Stimulated activated CD4-positive, alpha-beta T cell treated with anti-CD3 and anti-CD28 coated beads, Interleukin-12 subunit alpha, Interleukin-12 subunit beta, amount 100 ng/mL, for 4 hours (primary cell): ENCODE measurements at places on chromosomes 2 and 18.

DNA sequence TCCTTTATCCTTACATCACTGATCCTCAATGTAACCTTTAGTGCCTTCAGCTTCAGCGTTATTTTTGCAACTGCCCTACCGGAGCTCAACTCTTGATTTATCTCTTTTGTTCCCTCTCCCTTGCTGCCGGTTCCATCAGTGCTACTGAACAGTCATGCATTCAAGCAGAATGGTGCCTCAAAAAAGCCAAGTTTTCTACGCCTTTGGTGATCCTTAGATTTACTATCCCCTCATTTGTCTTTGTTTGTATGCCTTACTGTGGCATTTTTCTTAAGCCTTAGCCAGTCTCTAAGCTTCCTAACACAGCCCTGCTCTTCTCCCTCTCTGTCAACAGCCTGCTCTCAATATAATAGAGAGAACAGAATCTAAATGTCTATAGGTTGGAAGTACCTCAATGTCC lies 847.7 kb downstream of the CPS1 start:
- DNase-seq = no peak

DNA sequence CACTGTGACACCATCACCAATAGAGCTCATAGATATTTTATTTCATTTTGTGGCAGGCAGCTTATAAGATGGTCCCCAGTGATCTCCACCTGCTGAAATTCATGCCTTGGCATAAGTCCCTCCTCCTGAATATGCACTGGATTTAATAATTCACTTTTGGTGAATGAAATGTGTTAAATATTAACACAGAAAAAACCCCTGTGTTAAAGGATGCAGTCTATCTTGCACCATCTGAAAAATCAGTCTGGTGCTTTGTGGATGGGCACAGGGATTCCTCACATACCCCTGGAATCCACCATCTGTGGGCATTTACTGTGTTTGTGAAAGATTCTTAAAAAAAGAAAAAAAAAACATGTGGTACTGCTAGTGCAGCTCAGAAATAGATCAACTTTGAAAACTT lies 26.1 kb upstream of the WIPF1 start:
- no peak for DNase-seq

- peak; percentile 42 for DNase-seq
Measured at GRCh38 chr2:176001281-176001915, 669 bp downstream of the LNPK start.

DNA sequence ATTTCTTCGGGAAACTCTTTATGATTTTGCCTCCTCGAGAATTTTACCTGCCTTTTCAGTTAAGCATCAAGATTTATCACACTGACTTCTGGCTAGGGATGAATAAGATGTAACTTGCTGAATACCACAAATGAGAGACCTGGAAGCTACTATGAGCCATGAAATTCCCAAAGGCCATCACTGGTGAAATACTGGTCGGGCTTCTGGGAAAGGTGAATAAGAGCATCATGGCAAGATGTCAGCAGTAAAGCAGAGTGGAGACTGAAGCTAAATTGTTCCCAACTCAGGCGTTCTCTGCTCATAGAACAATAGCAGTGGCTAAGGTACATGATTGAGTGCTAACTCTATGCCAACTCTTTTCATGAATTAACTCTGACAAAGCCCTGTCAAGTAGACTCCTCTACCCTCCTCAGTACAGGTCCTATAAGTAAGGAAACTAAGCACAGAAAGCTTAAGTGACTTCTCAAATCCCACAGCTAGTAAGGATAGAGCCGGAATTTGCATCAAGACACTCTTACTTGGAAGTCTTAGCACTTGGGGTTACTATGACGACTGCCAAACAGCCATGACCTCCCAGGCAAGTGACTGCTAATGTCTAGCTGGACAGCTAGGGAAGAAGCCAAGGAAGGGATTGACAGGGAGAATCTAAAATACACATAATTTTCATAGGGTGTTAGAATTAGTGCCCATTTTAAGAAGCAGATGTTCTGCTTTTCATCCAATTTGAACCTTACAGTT lies 22.7 kb upstream of the DSC3 start:
- no peak for DNase-seq

DNA sequence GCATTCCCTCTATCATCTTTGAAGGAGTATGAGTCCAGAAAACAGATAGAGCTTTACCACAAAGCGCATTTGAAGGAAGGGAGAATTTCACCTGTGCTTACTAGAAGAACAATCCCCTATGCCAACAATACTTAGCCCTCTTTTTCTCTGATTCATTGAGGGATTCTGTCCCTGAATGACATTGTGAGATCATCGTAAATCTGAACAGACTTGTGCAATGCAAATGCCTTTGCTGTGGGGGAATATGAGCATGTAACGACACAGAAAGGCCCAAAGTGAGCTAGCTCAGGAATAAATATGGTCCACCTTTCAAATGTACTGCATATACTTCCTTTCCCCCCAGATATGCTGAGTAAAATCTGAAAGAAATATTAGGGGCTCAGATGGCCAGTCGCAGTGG lies 67.6 kb downstream of the SCN1A start:
- DNase-seq = no peak

DNA sequence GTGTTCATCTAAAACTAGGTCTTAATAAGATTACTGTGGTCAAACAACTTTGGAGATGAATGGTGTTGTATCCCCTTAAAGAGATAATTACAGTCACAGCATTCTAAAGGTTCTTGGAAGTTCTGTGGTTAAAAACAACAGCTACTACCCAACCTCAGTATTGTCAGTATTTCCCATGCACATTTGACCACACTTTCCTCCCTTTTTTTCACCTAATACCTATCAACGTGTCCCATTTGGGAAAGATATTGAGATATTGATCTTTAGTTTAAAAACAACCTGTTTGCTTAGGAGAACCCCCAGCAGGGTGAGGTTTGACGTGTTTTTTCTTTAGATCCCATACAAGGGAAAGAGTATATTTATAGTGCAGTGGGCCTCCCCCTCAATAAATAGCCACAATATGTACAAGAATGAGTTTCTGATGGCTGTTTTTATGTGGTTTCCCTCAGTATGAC lies 65.6 kb downstream of the WDR7 start:
- no peak for DNase-seq

DNA sequence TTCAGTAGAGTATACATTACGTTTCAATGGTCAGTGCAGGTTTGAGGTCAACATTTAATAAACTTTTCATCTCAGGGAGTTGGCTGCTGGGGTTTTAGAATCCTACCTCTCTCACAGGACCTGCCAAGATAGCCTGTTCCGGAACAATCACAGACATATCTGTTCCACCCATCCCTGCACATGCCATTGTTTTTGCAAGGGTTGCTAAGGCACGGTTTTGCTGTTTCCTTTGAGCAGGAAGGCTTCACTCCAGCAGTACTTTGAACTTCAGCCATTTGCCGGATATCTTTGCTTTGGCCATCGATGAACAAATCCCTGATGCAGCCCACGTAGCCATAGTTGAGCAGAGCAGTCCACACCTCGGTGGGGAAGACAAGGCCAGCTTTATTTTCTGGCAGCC lies 493.8 kb downstream of the NRXN1 start:
- no peak for DNase-seq

- no peak for DNase-seq
Measured at GRCh38 chr2:18242716-18243115, 317.7 kb downstream of the RDH14 start.

DNA sequence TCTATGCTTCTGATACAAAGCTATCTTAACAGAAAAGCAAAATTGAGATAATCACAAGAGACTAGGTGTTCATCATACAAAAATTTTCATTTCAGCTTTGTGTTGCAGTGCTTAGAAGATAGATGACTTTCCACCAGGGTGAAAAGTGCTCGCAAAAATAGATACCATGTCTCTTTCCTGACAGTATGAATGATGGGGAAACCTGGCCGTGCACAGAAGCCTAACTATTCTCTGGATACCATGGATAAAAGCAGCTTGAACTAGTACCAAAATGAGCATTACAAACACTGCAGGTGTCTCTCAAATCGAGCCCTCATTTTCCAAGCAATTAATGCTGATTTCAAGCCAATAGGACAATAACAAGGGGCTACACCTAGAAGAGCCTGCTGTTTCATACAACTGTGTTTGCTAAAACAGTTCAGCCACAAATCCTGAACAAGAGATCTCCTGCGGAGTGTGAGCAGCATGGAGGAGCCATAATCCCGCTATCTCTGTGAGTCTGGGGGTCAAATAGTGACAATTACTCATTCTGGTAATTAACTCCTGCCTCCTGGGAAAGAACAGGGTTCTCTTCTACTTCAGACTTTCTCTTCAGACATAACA lies 507.6 kb downstream of the PID1 start:
- DNase-seq = no peak

- no peak for DNase-seq
Measured at GRCh38 chr2:239736358-239737143, 288.6 kb downstream of the NDUFA10 start.

GRCh38 chr2:124079045-124079444 lies 54.0 kb downstream of the CNTNAP5 start:
- DNase-seq = no peak

- DNase-seq = no peak
Measured at GRCh38 chr18:35753306-35753910, 171.9 kb downstream of the GALNT1 start.

- no peak for DNase-seq
Measured at GRCh38 chr2:152240559-152241231, 65.1 kb upstream of the STAM2 start.

- no peak for DNase-seq
Measured at GRCh38 chr2:180905002-180905401, 75.4 kb upstream of the UBE2E3 start.

DNA sequence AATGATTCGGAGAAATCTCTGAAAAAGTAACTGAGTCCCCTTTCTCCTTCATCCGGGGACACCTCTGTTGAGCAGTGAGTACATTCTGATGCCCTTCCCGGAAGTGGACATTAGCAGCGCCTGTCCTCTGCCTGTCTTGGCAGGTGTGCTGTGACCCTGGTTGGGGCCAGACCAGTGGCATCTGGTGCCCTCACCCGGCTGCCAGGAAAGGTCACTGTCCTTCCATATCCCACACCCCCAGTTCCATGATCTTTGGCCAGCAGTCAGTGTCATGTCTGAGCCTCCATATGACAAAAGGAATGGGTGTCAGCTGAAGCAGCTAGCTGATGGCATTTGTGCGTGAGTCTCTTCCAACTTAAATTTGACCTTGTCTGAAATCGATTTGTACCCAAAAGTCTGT lies 128.1 kb downstream of the NCK2 start:
- DNase-seq = no peak

- no peak for DNase-seq
Measured at GRCh38 chr18:6561862-6562291, 147.2 kb upstream of the L3MBTL4 start.

GRCh38 chr2:86056590-86057331 lies 48.9 kb downstream of the POLR1A start:
- no peak for DNase-seq

GRCh38 chr2:179051250-179051649 lies 1.3 kb upstream of the CCDC141 start:
- DNase-seq = no peak

- DNase-seq = no peak
Measured at GRCh38 chr18:65146482-65147021, 604.3 kb upstream of the CDH7 start.

DNA sequence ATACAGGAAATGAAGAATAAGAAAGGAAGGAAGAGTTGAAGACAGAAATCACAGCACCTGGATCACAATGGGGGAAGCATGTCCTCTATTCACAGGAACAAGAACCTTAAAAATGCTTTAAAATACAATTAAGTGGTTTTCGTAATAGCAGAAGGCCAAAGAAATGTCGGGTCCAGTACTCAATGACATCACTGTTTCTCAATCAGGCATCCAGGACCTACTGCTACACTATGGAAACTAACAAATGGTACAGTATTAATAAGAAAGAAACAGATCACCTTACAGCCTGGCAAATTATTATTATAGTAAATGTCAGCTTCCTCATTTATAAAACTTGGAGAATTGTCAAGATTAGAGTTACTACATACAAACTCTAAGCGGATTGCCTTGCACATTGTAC lies 15.8 kb downstream of the HNRNPLL start:
- DNase-seq = no peak

GRCh38 chr2:25188405-25188804 lies 20.0 kb upstream of the POMC start:
- DNase-seq = no peak

- DNase-seq = no peak
Measured at GRCh38 chr2:15751477-15751876, 159.8 kb downstream of the DDX1 start.

DNA sequence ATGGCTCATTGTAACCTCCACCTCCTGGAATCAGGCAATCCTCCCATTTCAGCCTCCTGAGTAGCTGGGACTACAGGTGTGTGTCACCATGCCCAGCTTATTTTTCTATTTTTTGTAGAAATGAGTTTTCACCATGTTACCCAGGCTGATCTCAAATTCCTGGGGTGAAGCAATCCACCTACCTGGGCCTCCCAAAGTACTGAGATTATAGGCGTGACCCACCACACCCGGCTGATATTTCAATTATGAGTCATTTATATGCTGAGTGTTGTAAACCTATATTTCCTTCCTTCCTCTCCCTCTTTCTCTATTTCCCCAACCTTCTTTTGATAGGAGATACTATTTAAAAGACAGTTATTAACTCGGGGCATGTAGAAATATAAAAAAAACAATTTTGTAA lies 469.6 kb upstream of the ID2 start:
- no peak for DNase-seq

- DNase-seq = no peak
Measured at GRCh38 chr2:223918671-223919134, 26.4 kb downstream of the WDFY1 start.

GRCh38 chr2:197054437-197054836 lies 127.9 kb upstream of the PGAP1 start:
- no peak for DNase-seq

DNA sequence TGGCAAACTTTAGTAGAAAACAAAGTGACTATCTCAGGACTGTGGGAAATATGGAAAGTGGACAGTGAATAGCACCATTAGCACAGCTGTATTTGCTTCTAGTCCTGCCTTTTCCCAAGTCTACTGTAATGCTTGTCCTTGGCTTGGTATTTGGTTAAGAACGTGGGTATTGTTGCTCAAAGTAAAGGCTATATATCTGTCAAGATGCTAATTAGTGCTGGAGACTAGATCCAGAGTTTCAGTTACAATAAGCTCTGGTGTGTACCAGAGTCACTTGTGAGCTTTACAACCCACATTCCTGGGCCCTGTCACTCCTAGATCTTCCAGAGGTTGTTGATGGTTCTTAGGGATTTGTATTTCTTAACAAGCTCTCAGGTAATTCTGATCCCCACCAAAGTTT lies 313.6 kb downstream of the SLC8A1 start:
- no peak for DNase-seq

GRCh38 chr2:238589591-238590460 lies 163.1 kb downstream of the ASB1 start:
- no peak for DNase-seq

- no peak for DNase-seq
Measured at GRCh38 chr18:10210057-10210633, 244.3 kb upstream of the APCDD1 start.

- DNase-seq = no peak
Measured at GRCh38 chr2:146867477-146867986, 977.3 kb upstream of the ACVR2A start.

- no peak for DNase-seq
Measured at GRCh38 chr2:188024811-188025210, 266.9 kb upstream of the GULP1 start.

- no peak for DNase-seq
Measured at GRCh38 chr2:233976690-233977294, 59.6 kb downstream of the TRPM8 start.

- no peak for DNase-seq
Measured at GRCh38 chr18:54558609-54559585, 32.1 kb upstream of the DYNAP start.
